Aorta (tissue), 5 donors: ENCODE measurements at places on chromosomes 5 and 9. TPM values are rescaled to one million over a fixed set of nuclear protein-coding genes. Genes with fewer than 3 reads are reported as not detected.

Gene SAXO1
- 0.24 TPM for total RNA-seq

Gene MCTP1
- total RNA-seq = 30.8 TPM

Gene SPATA9
- total RNA-seq = 0.60 TPM

DNA sequence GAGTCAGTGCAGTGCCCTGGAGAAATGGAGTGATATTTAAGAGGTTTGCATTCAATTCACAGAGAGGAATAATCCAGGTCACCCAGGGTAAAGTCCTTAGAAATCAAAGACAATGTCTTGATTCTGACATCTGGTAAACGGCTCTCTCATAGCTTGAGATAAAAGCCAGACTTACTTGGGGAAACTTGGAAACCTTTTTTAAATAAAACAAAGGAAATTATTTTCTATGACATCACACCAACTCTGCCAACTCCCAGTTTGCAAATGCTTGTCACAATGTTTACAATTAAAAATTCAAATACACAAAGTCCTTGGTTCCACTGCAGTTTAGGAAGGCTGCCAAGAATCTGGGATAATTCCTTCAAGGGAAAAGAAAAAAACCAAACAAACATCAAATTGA lies 255.1 kb upstream of the NREP start:
- no peaks in the 10 kb centered on the region for H3K36me3 ChIP-seq
- H3K27me3 ChIP-seq = no peaks in the 10 kb centered on the region
- DNase-seq = no peak
- H3K4me3 ChIP-seq = no peak overlapping the region

Gene IER5L
- 66.9 TPM for total RNA-seq

GRCh38 chr5:80071510-80072021 lies 36.4 kb downstream of the THBS4 start:
- no peaks in the 10 kb centered on the region for H3K4me1 ChIP-seq
- DNase-seq = no peak
- H3K36me3 ChIP-seq = no peaks in the 10 kb centered on the region
- no peak overlapping the region for H3K4me3 ChIP-seq
- no peak overlapping the region for H3K27ac ChIP-seq

GRCh38 chr5:31939151-31939550 lies 235.0 kb downstream of the GOLPH3 start:
- H3K27me3 ChIP-seq = no peaks in the 10 kb centered on the region
- H3K27ac ChIP-seq = no peak overlapping the region
- no peaks in the 10 kb centered on the region for H3K36me3 ChIP-seq
- no peak overlapping the region for H3K4me3 ChIP-seq

Gene WHRN
- 3.8 TPM for total RNA-seq
